Hair follicle dermal papilla cell (primary cell): ENCODE measurements at places on chromosomes 4 and X. TPM values are rescaled to one million over a fixed set of nuclear protein-coding genes. Genes with fewer than 3 reads are reported as not detected.

The ASB5 gene
- 1.7 and 1.8 TPM in 2 replicates for total RNA-seq

The SPANXA2 gene
- total RNA-seq, result not detected in 2 replicates

The SLC38A5 gene
- total RNA-seq, result 34.4 and 38.5 TPM in 2 replicates

The RGN gene
- 4.0 and 5.0 TPM in 2 replicates for total RNA-seq

The NOCT gene
- total RNA-seq, result 32.3 and 37.2 TPM in 2 replicates

The OTC gene
- total RNA-seq, result not detected in 2 replicates

The GRIA2 gene
- not detected in 2 replicates for total RNA-seq

The PPP2R2C gene
- 0.24 TPM in 1 of 2 replicates, not detected in the other for total RNA-seq

The LONRF3 gene
- 0.65 TPM in 1 of 2 replicates, not detected in the other for total RNA-seq

The HERC5 gene
- 4.7 and 6.5 TPM in 2 replicates for total RNA-seq

The FNIP2 gene
- 23.6 and 30.7 TPM in 2 replicates for total RNA-seq

The DCX gene
- not detected in 2 replicates for total RNA-seq

The RAB40A gene
- total RNA-seq, result 0.12 and 0.32 TPM in 2 replicates

The SLC6A14 gene
- not detected in 2 replicates for total RNA-seq

The TLR2 gene
- 1.1 and 2.6 TPM in 2 replicates for total RNA-seq

The CT45A5 gene
- total RNA-seq, result not detected in 2 replicates

The RASSF6 gene
- total RNA-seq, result under 0.01 and 0.16 TPM in 2 replicates

The STEEP1 gene
- total RNA-seq, result 21.3 and 23.3 TPM in 2 replicates

The UGT2B10 gene
- not detected in 2 replicates for total RNA-seq

The IL1RAPL1 gene
- 0.61 and 1.6 TPM in 2 replicates for total RNA-seq

The ZFP42 gene
- not detected in 2 replicates for total RNA-seq

The F8A1 gene
- 4.2 and 7.0 TPM in 2 replicates for total RNA-seq
